ENCODE measurements at places on chromosomes 2 and 18.

DNA sequence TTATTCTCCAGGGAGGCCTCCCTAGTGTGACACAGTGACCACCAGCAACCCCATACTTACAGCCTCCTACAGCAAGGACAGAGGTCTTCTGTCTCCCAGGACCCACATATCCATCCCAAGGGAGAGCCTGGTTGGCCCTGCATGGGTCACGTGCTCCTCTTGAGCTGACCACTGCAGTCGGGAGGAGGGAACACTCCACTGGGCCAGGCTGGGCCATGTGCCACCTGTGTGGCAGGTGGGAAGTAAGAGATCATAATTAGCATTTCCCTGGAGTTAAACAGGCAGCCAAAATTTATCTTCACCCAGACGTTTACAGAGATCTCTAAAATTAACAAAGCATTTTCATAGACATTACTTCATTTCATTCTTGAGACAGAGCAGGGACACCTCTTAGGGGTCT, 33.4 kb upstream of the MLPH start:
- DNase-seq: no peak

DNA sequence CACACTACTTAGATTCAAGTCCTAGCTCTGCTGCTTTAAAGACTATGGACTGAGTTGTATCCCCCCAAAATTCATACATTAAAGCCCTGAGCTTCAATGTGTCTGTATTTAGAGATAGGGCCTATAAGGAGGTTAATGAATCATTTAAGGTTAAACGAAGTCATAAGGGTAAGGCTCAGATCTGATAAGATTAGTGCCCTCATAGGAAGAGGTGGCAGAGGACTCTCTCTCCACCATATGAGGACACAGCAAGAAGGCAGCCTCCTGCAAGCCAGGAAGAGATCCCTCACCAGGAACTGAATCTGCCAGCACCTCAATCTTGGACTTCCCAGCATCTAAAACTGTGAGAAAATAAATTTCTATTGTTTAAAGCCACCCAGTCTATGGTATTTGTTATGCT, 3.1 kb upstream of the CYTIP start:
- DNase-seq: no peak

GRCh38 chr2:58035352-58035751, 11.3 kb upstream of the VRK2 start:
- DNase-seq: no peak

DNA sequence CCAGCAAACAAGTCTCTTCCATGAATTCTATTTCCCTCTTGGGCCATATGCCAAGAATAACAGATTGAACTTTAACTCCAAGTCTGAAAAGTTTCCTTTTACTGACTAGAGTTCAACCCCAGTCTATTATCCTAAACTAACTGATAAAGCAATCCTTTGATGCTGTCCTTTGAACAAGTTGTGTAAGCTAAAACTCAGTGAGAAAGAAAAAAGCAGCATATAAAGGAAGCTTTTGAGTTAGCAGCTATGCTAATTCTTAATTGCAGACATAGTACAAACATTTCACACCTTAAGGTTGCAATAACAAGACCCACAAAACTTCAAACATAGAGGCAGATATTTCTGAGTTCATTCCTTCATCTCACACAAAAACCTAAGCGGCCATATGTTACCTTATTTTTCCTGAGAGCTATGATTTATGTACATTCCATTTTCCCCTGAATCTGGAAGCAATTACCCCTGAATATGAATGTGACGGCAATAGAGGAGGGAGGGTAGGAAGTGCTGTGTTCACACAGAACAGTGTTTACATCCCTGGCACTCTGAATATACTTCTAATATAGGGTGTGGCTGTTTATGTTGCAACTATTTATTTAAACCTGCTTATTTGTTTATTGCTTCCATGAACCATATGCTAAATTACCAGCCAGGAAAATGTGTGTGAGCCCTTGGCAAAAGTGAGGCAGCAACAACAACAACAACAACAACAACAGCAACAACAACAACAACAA, 180.6 kb downstream of the IRS1 start:
- DNase-seq: no peak

DNA sequence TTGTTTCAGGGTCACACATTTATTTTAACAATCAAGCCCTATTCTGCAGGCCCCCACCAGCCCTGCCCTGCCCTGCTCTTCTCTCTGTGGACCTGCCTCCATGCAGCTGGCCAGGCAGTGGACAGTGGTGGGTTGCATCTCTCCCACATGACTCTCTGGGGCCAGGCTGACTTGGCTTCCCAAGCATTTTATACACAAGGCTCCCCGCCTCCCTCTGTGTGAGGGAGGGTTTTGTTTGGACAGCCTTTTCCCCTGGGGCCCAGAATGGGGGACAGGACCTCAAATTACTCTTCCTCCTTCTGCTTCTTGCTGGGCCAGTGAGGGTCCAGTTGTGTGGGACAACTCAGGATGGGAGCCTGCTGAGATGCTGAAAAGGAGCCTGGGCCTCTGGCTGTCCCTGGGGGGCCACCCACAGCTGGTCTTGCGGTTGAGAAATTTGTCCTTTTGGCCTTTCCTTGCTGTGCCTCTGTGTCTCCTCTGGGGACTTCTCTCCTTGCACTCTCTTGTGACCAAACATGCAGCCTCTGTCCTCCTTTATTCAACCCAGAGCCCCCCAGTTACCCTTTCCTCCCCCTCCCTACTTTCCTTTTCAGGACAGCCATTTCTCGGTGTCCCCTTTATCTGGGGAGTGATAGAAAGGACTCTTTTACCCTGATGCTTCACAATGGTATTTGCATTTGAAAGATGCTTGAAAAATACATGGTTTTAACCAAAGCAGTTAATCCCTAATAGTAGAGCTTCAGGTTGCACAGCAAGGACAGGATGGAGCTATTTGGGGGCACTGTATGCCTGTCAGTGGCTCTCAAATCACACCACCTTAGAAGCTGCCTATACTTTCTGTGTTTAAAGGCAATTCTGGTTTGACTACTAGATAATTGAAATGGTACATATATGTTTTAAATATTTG, 151.1 kb downstream of the FHOD3 start:
- no peak for DNase-seq

GRCh38 chr2:53793261-53793660, 6.4 kb downstream of the ERLEC1 start:
- no peak for DNase-seq

GRCh38 chr18:8368512-8369217, 240.6 kb upstream of the RAB12 start:
- no peak for DNase-seq

- DNase-seq: no peak
These were observed 232.5 kb upstream of the FN1 start for GRCh38 chr2:215668378-215668775.

DNA sequence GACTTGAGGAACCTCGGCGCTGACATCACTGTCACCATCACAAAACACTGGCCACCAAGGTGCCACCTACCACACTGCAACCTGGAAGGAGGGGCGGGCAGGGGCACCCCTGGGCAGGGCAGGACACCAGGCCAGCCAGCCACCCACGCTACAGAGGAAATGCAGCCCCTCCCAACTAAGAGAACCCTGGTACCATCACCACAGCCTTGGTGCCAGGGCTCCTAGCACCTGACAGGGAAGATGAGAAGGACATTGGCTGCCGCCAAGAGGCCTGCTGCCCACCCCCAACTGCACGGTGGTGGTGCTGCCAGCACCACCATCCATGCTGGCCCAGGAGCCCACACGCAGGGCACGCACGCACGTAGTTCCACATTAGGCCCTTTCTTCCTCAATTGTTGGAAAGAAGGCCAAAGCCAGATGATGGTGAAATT, 88.7 kb downstream of the HDAC4 start:
- DNase-seq: no peak

GRCh38 chr2:46689993-46690392, 210.6 kb downstream of the TMEM247 start:
- DNase-seq: no peak

DNA sequence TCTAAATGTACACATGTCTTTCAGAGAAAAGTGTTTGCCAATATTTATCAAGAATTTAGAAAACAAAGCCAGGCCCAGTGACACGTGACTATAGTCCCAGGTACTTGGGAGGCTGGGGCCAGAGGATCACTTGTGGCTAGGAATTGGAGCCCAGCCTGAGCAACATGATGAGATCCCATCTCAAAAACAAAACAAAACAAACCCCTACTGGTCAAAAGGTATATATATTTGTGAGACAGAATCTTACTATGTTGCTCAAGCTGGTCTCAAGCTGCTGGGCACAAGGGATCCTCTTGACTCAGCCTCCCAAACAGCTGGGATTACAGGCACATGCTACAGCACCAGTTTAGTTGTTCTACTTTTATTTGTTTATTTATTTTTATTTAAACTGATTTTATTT, 79.2 kb downstream of the ZDBF2 start:
- DNase-seq: no peak

DNA sequence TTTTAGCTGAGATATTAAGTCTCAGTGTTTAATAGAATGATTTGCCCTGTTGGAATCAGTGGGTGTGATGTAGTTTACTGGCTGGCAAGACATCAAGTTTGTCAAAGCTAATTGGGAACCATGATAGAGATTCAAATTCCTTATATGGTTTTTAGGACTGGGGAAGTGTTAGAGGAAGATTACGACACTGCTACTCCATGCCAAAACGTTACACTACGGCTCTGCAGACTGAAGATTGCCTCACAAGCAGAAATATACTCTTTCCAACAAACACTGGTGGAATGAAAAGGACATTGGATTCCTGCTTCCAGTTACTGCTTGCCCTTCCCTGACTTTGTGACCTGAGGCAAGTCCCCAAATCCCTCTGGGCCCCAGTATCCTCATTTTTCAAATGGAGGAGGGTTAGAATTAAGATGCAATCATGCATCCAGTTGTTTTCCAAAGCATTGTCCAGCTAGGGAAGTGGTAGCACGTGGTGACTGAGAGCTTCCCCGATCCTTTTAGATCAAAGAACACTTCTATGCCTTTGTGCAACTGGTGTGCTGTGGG, 147.6 kb downstream of the CDC42EP3 start:
- DNase-seq: peak; percentile 1

DNA sequence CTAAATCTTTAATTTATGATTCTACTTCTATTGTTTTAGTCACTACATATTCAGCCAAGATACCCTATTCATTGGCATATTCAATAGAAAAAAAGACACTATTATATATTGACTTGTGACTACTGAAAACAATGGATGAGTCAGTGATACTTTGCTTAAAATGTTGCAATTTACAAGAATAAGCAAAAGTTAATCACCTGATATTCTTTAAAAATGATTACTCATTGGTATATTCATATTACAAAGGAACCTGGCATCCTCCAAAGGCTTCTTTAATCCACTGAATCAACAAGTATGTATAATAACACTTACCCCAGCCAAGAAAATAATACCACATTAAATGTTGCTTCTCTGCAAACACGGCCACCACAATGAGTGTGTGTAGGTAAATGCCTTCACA, 87.8 kb downstream of the CALCRL start:
- DNase-seq: no peak

DNA sequence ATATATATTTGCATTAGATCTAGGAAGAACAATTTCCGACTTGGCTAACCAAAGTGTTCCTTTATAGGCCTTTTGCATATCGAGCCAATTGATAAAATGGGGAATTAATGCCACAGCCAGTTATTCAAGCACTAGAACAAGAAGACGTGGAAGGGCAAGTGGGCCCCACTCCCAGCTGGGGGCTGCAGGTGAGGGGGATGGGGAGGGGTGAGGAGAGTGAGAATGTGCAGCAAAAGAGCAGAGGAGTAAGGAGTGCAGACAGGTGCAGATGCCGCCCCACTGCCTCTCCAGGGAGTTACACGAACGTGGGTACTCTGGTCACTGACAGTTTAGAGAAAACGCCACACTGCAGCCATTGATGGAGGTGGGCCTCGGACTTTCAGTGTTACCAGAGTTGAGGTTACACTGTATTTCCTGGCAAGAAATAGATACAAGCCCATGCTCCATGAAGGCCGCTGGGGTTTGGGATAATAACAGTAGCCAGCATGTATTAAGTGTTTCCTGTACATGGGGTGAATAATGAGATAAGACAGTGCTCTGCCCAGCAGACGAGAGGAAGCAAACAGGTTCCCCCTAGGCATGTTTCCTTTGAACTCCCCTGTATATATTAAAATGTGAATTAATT, 40.9 kb downstream of the GORASP2 start:
- DNase-seq: no peak

DNA sequence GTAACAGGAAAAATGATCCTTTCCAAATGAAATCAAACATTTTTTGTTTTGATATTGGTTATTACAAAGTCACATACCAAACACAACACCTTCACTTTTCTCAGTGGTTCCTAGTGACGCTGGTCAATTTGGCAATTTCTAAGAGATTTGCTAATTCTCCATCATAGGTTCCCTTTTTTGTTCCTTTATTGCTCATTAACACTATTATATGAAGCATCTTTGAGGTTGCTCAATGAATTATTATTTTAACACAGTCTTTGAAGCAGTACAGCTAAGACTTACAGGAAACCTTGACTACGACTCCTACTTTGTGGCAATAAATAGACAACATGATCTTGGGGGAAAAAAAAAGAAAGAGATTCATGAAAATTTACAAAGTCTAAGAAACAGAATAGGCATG, 152.2 kb upstream of the VRK2 start:
- DNase-seq: no peak

DNA sequence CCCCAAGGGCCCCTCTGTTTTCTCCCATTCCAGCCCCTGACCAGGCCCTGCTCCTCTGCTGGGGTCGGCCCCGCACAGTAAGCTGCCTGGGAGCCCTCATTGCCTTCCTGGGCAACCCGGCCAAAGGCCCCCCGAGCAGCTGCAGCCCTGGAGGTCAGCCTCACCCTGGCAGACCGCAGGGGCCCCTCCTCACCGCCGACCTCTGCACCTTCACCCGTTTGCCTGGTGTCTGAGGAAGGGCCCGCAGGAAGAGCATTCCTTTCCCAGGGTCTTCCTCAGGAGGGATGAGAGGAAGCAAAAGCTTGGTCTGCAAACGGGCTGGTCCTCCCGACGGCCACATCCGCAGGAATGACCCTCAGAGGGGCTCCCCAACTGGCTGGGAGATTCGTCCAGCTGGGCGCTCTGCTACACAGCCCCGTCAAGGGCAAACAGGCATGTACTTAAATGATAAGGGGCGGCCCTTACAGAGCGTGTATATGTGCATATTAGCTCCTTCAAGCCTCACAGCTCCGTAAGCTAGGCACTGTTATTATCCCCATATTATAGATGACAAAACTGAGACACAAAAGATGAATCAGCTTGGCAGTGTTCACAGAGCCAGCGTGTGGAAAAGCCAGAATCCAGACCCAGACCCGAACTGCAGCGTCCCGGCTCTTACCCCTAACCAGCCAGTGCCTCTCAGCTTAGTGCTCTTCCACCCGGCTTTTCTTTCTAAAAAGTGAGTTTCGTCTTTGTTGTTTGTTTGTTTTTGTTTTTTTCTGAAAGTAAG, 52.8 kb downstream of the SLC4A1AP start:
- no peak for DNase-seq

- DNase-seq: no peak
These were observed 1.0 kb upstream of the PUM2 start for GRCh38 chr2:20351555-20352229.
